ENCODE measurements at places on chromosomes 13 and 19. TPM values are rescaled to one million over a fixed set of nuclear protein-coding genes. Genes with fewer than 3 reads are reported as not detected.

The KCNC3 gene
- total RNA-seq: 5.2 TPM

The HTR2A gene
- total RNA-seq: not detected

The CCDC70 gene
- 0.22 TPM for total RNA-seq

The ADM5 gene
- 4.1 TPM for total RNA-seq

The CC2D1A gene
- total RNA-seq: 44.7 TPM

The ZNF177 gene
- total RNA-seq: 3.8 TPM

The RAB8A gene
- 95.9 TPM for total RNA-seq

The ZNF880 gene
- total RNA-seq: 12.8 TPM

The PROSER3 gene
- 47.8 TPM for total RNA-seq

The CYP4F11 gene
- total RNA-seq: not detected

GRCh38 chr13:110546926-110547325 is 14.6 kb downstream of the RAB20 start:
- DNase-seq: no peak

DNA sequence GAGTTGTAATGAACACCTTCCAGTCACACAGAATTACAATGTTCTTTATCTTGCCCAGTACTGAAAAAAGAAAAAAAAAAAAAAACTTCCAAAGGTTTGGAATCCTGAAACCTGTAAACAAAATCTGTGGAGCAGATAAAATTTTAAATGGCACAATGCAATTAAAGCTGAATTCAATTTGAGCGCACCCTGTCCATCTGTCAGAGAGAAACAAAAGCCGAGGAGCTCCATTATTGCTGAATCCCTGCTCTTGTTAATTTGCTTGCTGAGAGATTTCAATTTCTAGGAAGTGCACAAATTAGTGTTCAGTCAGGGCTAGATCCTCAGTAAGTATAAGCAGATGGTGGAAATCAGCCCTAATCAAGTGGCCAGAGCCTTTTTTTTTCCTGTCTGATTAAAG is 65.2 kb downstream of the DACH1 start:
- no peak for DNase-seq

DNA sequence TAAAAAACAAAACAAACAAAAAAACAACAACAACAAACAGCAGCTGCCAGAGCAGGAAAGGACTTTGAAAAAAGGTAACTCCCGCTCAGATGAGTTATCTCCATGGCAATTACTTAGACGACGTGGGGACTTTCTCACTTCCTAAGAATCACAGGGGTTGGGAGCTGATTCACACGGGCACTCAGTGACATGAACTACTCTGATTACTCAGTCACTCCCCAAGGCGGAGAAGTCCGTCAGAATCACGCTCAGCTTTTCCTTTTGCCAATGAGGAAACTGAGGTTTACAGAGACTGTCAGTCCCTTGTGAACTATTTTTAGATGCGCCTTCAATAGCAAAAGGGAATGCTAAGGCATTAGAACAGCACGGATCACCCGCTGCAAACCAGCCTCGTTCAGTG is 32.3 kb upstream of the MATK start:
- peak; percentile 45 for DNase-seq

DNA sequence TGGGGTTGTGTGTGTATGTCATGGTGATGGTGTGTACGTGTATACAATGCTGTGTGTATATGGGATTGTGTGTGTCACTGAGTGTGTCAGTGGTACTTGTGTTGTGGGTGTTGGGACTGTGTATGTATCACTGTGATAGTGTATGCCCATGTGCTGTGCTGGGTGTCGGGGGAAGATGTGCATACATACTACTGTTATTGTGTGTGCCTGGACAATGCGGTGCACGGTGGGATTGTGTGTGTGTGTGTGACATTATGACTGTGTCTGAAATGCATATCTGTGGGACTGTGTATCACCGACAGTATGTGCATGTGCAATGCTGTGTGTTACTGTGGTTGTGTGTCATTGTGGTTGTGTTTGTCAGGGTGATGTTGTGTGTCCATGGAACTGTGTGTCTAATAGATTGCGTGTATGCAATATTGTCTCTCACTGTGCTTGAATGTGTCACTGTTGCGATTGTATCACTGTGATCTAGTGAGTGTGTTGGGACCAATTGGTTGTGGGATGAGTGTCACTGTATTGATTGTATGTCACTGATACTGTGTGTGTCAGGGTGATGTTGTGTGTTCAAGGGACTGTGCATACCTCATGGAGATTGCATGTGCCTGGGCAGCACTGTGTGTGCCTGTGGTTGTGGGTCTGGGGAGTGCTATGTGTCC is 11.0 kb upstream of the BBC3 start:
- DNase-seq: no peak

DNA sequence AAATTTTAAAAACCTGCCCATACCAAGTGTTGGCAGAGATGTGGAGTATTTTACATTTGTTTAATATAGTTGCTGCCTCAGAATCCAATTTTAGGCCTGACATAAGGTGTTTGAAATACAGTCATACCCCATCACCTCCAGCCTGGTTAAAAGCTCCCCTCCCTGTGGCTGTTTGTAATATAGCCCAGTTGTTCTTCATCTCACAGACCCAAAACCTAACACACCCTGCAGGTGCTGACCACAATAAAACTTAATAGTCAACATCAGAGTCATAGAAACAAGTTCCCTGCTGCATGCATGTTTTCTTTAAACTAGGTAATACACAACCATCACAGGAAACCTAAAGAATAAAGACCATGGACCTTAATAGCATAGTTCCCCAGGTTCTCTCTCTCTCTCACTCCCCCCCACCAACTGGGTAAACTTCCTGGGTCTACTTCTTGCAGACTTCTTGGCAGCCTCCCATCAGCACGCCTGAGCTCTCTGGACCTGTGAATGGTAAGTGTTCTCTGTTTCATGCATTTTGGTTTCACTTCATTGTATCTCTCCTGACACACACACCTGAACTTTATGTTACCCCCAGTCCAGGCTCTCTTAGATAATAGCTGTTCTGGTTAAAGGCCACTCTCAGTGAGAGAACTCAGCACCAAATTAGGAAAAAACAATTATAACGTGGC is 1369.9 kb downstream of the EFNB2 start:
- DNase-seq: no peak

DNA sequence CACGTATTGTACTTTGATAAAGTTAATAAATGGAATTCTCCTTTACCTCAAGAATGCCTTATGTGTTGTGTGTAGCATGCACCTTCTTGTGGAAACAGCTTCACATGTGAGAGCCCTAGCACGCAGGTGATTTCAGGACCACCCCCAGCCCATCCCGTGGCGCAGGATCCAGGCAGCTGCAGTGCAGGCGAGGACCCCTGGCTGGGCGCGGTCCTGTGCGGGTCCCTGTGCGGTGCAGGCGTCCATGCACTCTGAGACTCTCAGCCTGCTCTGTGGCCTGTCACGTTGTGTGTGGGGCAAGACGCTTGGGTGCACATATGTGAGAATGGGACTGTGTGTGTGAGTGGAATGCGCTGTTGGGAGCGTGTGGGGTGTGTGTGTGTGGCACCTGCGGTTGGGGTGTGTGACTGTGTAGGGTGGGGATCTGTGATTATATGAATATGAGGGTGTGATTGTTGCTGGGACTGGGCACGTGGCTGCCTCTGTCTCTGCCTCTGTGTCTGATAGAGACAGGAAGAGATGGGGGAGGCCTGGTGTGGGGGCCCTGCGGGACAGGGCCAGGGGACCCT is 30.8 kb downstream of the WTIP start:
- no peak for DNase-seq

DNA sequence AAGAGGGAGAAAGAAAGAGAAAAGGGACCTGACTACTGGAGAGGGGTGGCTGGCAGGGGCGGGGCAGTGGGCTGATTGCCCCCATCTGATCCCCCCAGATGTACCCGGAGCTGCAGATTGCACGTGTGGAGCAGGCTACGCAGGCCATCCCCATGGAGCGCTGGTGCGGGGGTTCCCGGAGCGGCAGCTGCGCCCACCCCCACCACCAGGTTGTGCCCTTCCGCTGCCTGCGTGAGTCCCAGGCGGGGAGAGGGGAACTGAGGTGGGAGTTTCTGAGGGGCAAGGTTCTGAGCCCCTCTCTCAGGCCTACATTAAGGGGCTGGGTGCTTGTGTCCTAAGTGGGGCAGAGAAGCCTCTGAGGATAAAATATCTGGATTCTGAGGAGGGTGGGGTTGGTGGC is 2.4 kb downstream of the APLP1 start:
- DNase-seq: no peak

- no peak for DNase-seq
Measured at GRCh38 chr13:35225159-35225558, 251.3 kb downstream of the MAB21L1 start.

GRCh38 chr13:103703246-103703645 is 637.0 kb upstream of the SLC10A2 start:
- DNase-seq: no peak

DNA sequence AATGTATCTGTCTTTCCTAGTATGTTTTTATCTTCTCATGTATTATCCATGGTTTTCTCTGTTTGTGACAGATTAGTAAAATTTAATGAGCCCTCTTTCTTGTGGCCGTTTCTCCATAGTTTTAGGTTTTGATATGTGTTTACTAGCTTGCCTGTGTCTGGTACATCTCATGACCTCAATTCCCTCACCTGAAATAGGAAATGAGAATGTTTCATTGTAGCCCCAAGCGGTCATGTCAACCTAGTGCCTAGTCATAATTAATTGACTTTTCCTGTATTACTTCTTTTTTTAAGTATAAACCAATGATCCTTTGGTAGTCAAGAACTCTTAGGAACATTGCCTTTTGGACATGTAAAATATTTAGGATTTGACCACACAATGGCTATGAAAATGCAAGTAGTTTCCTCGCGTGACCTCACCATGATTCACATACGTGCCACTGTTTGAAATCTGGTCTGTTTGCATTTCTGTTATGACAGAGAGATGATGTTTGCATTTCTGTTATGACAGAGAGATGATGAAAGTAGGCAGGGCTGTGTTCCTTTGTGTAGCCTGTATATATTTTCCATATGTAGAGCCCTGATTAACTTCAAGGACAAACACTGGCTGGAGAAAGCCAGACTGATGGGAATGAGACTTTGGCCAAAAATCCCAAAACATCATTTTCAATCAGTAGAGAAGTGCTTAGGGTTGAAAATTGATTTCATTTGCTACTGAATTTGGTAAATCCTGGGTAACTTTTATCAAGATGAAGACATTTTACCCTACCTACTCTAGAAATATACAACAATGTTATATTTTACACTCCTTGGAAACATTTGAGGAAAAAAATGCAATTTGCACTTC is 104.8 kb downstream of the TNFRSF19 start:
- peak; percentile 42 for DNase-seq

- DNase-seq: no peak
Measured at GRCh38 chr13:76717092-76717491, 169.1 kb downstream of the KCTD12 start.

- no peak for DNase-seq
Measured at GRCh38 chr19:9819596-9819909, 674 bp upstream of the FBXL12 start.

- DNase-seq: no peak
Measured at GRCh38 chr19:7552781-7553180, 17.3 kb downstream of the PNPLA6 start.
